PC-3 (cell line): ENCODE measurements at places on chromosomes 7 and 10. TPM values are rescaled to one million over a fixed set of nuclear protein-coding genes. Genes with fewer than 3 reads are reported as not detected.
A peak's percentile ranks its signal among the peaks of the same experiment; 100 is the strongest.

IRF5 gene
- 12.2 and 15.3 TPM in 2 replicates for total RNA-seq

ANTXRL gene
- total RNA-seq: not detected in 2 replicates

CDHR1 gene
- not detected in 2 replicates for total RNA-seq

NCF1 gene
- not detected in 2 replicates for total RNA-seq

LBX1 gene
- total RNA-seq: not detected in 2 replicates

ZNF488 gene
- total RNA-seq: 1.7 and 2.1 TPM in 2 replicates

GHRHR gene
- not detected in 2 replicates for total RNA-seq

ZNF777 gene
- total RNA-seq: 9.9 and 10.3 TPM in 2 replicates

GRCh38 chr7:150489782-150490181 is 24.9 kb upstream of the GIMAP7 start:
- DNase-seq: no peak

GRCh38 chr10:123381224-123381623 is 227.0 kb downstream of the BUB3 start:
- peak; percentile 73 for DNase-seq

DNA sequence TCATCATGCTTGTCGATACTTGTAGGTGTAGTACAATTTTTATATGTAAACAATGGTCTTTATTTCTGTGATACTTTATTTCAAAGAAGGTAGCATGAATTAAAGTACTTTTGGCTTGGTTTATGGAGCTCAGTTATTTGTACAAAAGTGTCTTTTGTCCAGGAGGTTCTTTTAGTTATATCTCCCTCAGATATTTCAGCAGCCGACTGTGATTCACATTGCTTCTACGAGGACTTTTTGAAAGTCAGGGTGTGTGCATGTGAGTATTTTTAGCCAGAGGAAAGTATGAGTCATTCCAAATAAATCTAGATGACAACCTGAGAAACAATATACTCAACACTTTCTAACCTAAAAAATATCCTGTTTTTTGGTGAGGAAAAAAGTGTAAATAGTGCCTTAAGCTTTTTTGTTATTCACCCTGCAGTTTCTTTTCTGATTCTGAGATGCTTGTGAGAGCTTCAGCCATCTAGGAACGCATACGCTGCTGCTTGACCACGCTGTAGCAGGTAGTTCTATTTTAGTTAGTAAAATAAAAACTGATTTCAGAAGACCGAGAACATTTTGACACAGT is 595 bp upstream of the SUN1 start:
- DNase-seq: peak; percentile 90

- peak; percentile 70 for DNase-seq
These were observed 170.9 kb downstream of the CDK14 start for GRCh38 chr7:90766814-90767564.

DNA sequence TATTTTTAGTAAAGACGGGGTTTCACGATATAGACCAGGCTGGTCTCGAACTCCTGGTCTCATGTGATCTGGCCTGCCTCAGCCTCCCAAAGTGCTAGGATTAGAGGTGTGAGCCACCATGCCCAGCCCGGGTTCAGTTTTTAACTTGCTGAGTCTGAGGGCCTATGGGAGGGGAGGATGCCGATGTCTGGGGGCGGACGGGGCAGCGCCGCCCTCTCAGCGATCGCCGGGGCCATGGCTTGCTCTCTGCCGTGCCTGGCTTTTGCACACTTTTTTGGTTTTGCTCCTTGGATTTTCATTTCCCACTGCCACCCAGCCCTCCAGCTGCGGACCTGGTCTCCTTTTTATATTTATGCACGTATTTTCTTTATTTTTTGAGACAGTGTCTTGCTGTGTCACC is 15.2 kb upstream of the COL26A1 start:
- DNase-seq: no peak

DNA sequence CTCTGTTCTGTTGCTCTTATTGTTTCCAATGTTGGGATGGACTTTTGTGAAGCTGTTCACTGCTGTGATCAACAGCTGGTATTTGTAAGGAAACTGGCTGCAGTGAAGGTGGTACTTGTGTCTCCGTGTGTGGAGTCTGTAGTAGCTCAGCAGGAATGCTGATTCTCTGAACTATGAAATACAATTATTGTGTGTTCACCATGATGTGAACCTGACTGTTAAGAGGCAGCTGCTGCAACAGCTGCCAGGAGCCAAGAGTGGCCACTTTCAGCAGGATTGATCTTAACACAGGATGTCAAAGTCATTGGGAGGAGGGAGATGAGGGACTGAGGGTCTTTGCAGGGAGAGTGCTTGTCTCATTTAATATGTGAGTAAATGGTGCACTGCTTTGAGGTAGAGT is 13.9 kb downstream of the VSTM2A start:
- no peak for DNase-seq

DNA sequence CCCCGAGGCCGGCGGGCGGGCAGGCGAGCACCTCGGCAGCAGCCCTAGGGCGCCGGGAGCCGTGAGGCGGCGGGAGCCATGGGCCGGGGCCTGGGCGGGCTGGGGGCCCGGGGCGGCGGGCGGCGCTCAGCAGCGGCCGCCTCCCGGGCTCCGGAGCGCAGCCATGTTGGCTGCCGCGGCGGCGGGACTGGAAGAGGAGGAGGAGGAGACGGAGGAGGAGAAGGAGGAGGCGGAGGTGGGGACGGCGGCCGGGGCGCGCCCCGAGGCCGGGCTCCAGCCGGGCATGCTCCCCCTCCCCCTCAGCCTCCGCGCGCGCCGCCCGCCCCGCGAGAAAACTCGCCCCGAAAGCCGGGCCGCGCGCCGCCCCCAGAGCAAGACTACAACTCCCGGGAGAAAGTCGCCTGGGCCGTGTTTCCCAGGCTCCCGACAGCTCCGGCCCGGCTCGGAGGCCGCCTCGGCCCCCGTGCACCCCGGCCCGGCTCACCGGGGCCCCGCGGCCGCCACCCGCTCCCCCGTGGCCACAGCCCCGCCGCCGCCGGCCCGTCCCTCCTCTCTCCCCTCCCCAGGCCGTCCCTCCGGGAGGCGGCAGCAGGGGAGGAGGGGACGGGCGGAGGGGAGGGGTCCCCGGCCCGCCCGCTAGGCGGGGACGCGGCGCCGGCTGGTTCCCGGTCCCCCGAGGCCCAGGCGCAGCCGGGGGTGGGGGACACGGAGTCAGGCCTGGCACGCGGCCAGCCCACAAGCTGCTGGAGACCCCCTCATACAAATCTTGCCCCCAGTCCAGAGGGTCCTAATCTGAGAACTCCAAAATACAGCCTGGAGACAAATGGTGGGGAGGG is at the start of gene DLG5:
Gene DLG5 (minus strand): TSS at position 190 of the 836 bp plus-strand sequence. CDS start 235 bp downstream, outside the sequence.
- DNase-seq: peak; percentile 89

DNA sequence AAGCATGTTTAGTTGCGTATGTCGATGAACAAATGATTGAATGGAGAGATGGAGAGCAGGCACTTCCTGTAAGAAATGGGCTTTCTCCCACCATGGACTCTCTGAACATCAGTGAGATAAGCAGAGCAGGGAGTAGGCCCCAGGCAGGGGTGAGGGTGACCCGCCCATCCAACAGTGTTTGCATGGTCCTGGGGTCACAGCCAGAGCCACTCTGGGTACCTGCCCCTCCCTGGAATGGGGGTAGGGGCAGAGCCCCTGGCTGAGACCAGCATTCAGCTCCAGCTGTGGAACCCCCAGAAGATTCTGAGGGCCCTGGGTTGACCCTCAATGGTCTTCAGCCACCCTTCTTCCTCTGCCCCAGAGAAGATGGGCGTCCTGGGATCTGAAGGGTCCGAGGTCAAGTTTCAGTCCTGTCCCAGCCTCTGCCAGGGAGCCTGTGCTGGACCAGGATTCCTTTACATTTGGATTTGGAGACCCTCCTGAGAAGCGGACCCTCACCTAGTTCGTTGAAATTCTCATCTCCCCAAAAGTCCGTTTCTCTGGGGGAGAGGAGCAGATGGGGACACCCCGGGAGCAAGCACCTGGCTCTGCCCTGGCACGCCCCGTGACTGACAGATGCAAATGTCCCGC is 2.4 kb upstream of the FGF8 start:
- no peak for DNase-seq

DNA sequence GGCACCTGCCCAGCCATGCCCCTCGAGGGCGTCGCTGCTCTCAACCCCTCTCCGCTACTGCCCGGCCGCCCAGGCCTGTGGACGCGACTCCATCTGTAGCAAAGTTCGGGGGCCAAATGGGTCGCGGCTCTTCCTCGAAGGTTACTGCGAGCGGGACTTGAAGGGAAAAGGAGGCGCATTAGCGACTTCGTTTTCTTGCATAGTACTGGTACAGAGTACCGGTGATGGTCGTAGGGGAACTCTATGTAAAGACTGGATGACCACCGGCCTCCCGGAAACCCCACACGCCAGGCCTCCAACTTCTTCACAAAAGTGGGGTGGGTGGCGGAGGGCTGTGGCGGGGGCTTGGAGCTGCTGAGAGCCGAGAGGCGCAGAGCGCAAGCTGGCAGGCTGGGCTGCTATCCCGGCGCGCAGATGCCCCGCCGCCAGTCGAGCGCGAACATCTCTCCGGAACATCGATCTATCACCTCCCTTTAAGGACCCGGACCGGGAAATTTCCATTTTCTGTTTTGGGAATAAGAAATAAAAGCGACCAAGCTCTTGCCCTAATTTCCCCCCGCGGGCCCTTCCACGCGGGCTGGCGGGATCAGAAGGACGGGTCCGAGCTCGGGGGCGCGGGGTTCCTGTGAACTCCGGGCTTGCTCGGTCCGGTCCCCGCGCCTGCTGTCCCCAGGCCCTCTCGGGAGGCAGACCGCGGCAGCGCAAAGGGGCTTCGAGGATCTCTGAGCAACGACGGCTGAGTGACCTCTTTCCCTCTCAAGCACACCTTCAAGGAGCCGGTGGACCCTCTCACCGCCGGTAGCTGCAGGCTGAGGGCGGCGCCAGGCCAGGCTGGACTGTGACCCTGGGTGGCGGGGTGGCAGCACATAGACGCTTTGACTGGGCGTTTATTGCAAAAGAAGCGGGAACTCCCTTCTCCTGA is 12.2 kb upstream of the FEZF1 start:
- no peak for DNase-seq

DNA sequence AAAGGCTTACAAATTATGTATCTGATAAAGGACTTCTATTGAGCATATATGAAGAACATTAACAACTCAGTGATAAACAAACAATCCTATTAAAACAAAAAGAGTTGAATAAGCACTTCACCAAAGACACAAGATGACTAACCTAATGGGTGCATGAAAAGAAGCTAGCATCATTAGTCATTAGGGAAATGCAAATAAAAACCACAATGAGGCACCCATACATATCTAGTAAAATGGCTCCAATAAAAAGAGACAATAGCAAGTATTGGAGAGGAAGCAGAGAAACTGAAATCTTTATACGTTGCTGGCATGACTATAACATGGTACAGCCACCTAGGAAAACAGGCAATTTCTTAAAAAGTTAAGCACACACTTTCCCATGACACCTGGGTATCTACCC is 77.6 kb upstream of the ZMIZ1 start:
- DNase-seq: peak; percentile 100

DNA sequence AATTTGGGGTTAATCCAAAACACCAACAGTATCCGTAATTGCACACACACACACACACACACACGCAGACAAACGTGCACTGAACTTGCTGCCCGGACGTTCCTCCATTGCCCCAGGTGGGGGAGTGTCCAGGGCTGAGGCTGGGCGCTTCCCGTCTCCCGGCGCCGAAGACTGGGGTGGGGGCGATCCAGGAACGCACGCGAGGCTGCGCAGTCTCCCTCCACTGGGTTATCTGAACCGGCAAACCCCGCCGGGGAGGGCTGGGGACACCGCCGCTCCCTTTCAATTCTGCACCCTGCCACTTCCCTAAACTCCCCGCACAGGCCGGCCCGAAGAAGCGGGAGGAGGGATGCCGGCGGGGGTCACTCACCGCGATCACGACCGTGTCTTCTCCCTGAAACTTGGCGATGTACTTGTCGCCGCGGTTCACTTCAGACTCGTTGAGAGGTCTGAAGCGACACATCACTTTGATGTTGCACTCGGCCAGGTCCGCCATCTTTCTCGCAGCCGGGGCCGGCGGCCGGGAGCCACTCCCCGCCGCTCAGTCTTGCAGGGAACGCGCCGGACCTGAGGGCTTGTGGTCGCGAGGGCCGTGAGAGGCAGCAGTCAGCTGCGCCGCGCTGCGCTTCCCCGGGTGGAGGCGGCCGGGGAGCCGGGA is 618 bp downstream of the KIF5B start:
- peak; percentile 30 for DNase-seq

GRCh38 chr10:70051848-70052247 is 798 bp upstream of the MACROH2A2 start:
- peak; percentile 22 for DNase-seq

GRCh38 chr7:45978010-45978681 is 57.1 kb upstream of the IGFBP3 start:
- DNase-seq: peak; percentile 98

DNA sequence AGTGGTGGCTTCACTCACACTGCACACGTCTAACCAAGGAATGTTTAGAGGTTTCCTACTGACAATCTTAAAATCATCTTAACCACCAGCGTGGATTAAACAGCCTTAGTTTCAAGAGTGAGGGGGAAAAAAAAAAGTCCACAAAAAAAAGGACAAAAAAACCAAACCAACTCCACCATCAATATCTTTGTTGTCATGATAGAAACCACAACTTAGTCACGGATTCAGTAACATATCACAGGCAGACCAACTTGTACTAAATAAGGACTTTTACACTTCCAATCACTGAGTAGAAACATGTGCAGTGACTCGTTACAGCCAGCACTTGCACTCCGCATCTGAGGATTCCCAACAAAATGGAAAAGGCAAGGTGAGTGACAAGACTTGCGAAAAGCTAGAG is 46.5 kb downstream of the FAM171A1 start:
- no peak for DNase-seq

- no peak for DNase-seq
These were observed 32.0 kb downstream of the GNA12 start for GRCh38 chr7:2812114-2812487.

- no peak for DNase-seq
These were observed 251.5 kb downstream of the TRIL start for GRCh38 chr7:28706584-28706983.

- DNase-seq: no peak
These were observed 199.8 kb downstream of the AHR start for GRCh38 chr7:17498230-17498629.

DNA sequence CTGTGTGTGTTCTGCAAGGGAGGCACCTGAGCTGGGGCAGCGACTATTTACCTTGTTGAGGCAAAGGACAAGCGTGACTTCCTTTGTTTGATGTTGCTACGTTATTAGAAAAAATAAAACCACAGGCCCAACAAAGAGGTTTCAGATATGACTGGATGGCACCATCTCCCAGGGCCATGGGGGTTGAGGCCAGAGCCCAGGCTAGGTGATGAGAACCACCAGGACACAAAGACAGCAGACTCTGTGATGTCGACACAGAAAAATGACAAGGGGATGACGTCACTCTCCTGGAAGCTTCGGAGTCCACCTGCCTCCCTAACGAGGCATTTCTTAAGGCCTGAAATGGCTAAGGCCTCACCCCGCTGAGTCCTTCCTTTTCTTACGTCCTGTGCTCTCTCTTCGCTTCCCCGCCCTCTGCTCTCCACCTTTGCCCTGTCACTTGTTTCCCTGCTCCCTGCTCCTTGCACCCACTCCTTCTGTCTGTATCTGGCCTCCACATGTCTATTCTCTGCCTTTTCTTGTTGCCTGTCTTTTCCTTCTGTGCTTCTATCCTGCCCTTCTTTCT is 83.0 kb upstream of the ADRB1 start:
- peak; percentile 2 for DNase-seq

DNA sequence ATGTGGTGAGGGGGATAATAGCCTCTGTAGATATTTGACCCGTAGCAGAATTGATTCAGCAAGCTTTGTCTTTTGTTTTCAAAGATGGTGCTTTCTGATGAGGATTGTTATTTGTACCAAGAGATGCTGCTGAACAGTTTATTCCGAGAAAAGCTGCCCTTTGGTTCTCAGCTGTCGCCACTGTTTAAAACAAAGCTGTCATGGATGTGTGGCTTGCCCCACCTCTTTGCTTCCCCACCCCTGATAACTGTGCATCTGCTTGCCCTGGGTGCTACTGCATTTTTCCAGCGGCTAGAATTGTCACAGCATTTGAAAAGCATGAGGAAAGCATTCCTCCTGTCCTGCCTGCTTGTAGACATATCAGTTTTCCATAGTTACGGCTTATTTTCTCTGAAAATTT is 226.9 kb upstream of the CSTF2T start:
- DNase-seq: no peak
